Islet precursor cell (in vitro differentiated cells): ENCODE measurements at places on chromosomes 5 and 9.

DNA sequence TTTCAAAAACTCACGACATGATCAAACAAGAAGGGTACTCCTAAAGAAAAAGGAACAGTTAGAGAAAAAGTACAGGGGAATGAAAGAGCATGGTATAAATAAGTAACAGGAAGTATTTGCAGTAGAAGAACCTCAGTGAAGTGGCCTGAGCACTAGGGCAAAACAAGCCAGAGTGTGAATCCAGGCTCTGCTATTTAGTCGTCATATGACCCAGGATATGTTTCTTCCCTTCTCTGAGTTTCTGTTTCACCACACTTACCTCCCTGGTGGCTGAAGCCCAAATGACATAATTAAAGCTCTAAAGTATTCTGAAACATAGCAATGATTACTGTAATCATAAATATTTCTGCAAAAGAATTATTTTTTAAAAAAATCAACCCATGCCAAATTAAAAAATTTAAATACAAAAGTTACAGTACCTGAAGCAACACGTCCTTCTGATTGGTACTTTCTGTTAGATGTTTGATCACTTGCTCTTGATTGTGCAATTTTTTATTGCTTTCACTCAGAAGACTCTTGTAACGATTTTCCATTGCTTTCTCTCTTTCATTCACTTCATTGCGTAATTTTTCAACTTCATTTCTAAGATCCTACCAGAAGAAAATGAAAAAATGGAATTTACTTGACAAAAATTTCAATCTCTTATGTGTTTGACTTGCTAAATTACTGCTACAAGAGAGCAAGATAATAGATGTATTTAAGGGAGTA lies 88.9 kb downstream of the CDK5RAP2 start:
- DNase-seq = no peak

- DNase-seq = peak; percentile 54
These were observed 141.0 kb downstream of the PBX3 start for GRCh38 chr9:125888211-125888610.

DNA sequence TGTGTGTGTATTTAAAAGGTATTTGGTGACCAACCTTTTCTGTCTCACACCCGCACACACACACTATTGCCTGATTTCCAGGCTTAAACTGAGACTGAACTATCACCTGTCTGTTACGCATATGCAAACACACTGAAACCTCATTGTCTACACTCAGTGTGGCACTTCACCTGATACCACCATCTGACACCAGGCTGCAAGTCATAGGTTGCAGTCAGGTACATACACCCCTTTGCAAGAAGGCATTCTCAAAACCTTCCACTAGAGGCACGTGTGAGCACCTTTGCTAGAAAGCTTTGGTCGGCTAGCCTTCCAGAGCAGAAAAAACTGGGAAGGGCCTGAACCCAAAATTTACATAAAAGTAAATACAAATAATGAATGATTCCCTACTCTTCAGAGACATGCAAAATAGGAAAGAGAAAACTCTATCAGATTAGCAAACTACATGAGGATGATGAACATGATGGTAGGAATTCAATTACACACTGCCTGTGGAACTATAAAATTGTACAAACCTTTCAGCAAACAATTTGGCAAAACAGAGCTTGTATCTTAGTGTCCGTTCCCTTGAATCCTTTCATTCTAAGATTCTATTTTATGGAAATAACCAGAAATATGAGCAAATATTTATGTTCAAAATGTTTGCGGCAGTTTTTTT lies 5.9 kb upstream of the FOXD1 start:
- peak; percentile 90 for DNase-seq

DNA sequence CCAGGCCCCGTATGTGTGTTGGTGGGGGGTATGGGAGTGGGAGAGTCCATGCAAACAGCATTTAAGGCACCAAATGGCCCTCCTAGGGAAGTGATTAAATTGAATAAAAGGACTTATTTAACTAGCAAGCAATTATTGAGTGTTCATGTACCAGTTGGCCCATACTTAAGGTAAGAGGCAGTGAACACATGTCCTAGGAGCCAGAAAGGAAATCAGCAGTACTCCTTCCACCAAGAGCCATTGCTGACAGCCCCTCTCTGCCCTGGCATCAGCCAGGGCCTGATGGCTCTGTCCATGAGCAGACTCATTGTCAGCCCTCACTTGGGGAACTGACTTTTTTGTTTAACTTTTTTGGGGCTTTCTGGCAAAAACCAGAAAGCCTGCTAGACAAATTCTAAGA lies 10.4 kb upstream of the SHROOM1 start:
- DNase-seq = no peak

GRCh38 chr9:136849960-136850865 lies 1.0 kb downstream of the PHPT1 start:
- no peak for DNase-seq

GRCh38 chr5:40660751-40661150 lies 19.0 kb upstream of the PTGER4 start:
- DNase-seq = no peak

DNA sequence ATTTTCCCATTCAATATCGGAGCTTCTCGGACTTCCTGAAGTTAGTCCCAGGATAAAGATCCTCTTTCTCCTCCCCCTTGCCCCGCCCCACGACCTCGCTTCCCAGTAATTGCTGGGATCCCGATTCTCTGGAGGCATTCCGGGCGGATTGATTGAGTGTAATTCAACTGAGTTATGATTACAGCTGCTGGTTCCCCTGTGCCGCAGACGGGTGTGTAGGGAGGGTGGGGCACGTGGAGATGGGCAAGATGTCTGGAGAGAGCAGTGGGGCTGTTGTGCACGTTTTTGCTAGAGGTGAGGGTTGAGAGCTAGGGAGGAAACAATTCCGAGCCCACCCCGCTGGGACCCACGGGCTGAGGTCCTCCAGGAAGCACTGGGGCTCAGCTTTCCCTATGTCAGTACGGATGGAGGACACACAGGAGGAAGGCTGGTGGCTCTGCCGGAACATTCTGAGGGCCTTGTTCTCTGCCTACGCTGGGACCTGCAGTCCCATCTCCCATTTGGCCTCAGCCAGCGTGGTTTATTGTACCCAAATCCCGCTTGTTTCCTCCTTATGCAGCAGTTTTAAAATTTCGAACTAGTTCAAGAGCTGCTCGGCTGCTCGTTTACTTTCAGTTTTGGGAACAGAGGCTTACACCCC lies 2.4 kb upstream of the DMRT2 start:
- no peak for DNase-seq

- peak; percentile 89 for DNase-seq
These were observed 24.2 kb downstream of the PCDHGC5 start for GRCh38 chr5:141512911-141513626.

DNA sequence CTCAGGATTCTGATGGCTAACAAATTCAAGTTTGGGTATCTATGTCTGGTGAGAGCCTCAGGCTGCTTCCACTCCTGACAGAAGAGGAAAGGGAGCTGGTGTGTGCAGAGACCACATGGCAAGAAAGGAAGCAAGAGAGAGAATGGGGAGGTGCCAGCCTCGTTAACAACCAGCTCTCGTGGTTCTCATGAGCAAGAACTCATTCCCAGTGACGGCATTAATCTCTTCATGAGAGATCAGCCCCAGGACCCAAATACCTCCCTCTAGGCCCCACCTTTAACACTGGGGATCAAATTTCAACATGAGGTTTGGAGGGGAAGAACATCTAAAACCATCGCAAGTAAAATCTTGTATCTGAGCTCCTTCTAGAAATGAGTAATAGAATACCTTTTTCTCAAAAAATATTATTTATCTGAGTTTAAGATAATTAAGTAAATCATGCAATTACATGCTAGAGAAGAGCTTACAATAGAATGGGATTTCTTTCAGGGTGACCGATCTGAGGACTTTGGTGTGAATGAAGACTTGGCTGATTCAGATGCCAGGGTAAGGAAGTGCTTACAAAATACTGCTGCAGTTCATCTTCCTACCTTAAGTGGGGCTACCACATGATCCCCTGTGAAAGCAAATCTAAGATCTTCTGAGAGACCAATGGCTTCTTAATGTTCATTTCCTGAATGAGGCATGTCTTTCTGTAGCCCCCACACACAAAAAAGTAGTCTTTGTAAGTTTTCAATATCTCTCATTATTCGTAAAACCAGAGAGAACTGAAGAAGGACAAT lies 11.5 kb downstream of the ANXA1 start:
- no peak for DNase-seq

DNA sequence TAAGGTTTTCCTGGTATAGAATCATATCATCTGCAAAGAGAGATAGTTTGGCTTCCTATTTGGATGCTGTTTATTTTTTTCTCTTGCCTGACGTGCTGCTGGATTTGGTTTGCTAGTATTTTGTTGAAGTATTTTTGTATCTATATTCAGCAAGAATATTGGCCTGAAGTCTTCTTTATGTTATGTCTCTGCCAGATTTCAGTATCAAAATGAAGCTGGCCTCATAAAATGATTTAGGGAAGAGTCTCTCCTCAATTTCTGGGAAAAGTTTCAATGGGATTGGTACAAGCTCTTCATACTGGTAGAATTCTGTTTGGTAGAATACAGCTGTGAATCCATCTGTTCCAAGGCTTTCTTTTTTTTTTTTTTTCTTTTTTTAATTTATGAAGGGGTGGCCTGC lies 799.0 kb upstream of the TYRP1 start:
- DNase-seq = no peak

DNA sequence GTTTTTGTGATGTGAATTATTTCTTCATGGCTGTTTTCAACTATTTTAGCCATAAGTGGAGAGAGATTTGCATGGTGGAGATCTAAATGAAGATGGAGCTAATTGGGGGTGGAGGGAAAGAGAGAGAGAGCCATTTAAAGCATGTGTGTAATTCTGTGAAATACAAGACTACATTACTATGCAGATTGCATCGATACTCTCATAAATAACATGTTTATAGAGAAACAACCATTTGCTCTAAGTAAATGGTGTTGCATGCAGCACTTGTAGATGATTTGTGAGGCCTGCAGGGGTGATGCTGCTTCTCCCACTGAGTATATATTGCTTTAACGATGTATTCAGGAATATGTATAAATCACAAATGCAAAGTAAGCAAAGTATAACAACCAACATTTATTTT lies 270.2 kb upstream of the RIOK2 start:
- DNase-seq = no peak
